PC-9 (cell line): ENCODE measurements at places on chromosomes 6 and 20. TPM values are rescaled to one million over a fixed set of nuclear protein-coding genes. Genes with fewer than 3 reads are reported as not detected.

The PAK5 gene
- not detected in 2 replicates for total RNA-seq

The LY6G6C gene
- 1.2 and 2.1 TPM in 2 replicates for total RNA-seq

The MBOAT1 gene
- total RNA-seq = 19.7 and 22.0 TPM in 2 replicates

The HLA-DOA gene
- total RNA-seq = not detected in 2 replicates

GRCh38 chr6:101125380-101125971 is 244.3 kb upstream of the ASCC3 start:
- DNase-seq = no peak

DNA sequence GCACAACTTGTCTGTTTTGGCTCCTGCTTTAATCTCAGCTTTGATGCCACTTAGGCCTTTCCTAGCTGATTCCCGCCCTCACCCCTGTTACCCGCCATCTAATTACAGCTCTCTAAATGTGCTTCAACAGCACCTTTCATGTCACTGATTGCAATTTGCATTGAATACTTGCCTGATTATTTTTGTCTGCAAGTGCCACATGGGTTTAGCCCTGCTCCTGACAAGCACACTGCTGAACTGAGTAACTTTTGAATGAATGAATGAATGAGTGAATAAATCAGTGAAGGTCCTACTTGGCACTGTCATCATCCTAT is 591 bp upstream of the DCBLD1 start:
- no peak for DNase-seq
